CD4-positive, alpha-beta T cell (primary cell): ENCODE measurements at places on chromosomes 6 and 20. TPM values are rescaled to one million over a fixed set of nuclear protein-coding genes. Genes with fewer than 3 reads are reported as not detected.

EFCAB8 gene
- 2.5 TPM for total RNA-seq

MAP3K5 gene
- total RNA-seq, result 12.9 TPM

VSTM2L gene
- total RNA-seq, result not detected

- DNase-seq, result no peak
These were observed 54.9 kb downstream of the UBR2 start for GRCh38 chr6:42618686-42619085.

DNA sequence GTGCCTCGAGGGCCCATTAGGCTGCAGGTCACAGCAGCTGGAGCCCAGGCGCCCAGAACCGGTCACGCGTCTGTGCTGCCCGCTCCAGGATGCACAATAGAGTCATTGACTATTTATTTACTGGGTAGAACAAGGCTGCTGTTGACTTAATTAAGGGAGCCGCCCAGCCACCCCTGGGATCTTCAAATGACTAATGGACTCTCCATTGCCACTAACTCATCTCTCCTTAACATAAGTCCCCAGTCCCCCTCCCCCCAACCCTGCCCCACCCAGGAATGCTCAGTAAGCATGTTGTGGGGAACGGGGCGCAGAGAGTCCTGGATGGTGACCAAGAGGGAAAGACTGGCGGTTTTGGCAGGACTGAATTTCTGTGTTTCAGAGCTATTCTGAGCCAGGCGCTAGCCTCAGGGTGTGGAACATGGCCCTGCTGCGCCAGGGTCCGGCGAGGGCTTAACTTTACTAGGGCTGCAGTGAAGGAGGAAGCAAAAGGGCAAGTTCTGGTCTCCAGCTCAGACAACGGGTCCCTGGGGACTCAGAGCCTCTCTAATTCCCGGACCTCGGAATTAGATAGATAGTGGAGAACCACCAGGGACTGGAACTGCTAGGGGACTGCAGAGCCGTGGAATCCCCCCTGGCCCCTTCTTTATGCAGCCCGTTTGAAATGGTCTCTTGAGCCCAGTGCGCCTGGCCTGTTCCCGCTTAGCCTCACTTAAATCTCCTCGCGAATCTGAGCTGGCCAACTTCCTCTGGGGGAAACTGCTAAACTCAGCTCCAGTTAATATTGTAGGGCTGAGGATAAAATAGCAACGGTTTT, 1.5 kb upstream of the GRIK2 start:
- DNase-seq, result no peak

- DNase-seq, result no peak
These were observed 200.3 kb upstream of the FUT9 start for GRCh38 chr6:95815389-95816056.

- no peak for DNase-seq
These were observed 101.2 kb upstream of the TRAF3IP2 start for GRCh38 chr6:111706841-111707391.
